CD4-positive, alpha-beta memory T cell (primary cell): ENCODE measurements at places on chromosomes 16 and 17. TPM values are rescaled to one million over a fixed set of nuclear protein-coding genes. Genes with fewer than 3 reads are reported as not detected.

DNA sequence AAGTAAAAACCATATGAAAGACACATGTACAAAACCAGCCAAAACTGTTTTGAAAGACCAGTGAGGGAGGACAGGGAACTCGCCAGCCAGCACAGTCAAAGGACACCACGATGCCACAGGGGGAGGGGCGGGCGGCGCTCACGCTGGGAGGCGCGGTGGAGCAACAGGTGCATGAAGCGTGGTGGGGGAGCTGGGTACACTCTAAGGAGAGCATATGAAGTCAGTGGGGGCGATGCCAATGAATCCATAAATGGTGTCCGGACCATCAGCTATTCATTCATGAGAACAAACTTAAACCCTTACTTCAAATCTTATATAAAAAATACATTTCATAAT lies 101.0 kb upstream of the DNAH17 start:
- no peak overlapping the region for H3K27ac ChIP-seq

GRCh38 chr16:9219813-9220212 lies 128.4 kb downstream of the HAPSTR1 start:
- H3K36me3 ChIP-seq = no peaks in the 10 kb centered on the region
- no peaks in the 10 kb centered on the region for H3K27me3 ChIP-seq
- H3K4me3 ChIP-seq = no peak overlapping the region
- H3K27ac ChIP-seq = no peak overlapping the region
- H3K4me1 ChIP-seq = no peaks in the 10 kb centered on the region
- no peak for DNase-seq

GRCh38 chr16:2428051-2428783 lies 1.0 kb upstream of the CCNF start:
- peaks cover 11% of the 10 kb centered on the region for H3K36me3 ChIP-seq
- H3K27ac ChIP-seq = peak overlapping the region; percentile 52
- H3K27me3 ChIP-seq = no peaks in the 10 kb centered on the region
- H3K4me1 ChIP-seq = peaks cover 20% of the 10 kb centered on the region
- H3K4me3 ChIP-seq = peak overlapping the region; percentile 36
- DNase-seq = no peak

- no peak overlapping the region for H3K27ac ChIP-seq
- no peak overlapping the region for H3K4me3 ChIP-seq
- no peaks in the 10 kb centered on the region for H3K36me3 ChIP-seq
- H3K4me1 ChIP-seq = no peaks in the 10 kb centered on the region
- no peak for DNase-seq
These were observed 8.8 kb downstream of the ITGB4 start for GRCh38 chr17:75730065-75730464.

DNA sequence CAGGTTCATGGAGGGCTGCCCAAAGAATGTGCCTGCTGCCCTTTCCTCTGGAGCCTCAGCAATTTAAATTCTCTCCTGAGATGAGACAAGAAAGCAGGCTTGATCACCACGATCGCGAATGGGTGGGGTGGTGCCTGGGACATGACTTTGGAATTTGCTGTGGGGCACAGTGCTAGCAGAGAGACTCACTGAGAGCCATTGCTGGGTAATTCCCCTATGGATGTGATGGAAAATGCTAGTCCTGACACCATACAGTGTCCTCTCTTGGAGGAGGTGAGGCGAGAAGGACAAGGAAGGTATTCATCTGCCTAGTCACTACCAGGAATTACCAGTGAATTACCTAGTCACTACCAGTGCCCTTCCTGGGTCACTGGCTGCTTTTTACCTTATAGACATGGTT lies 15.5 kb downstream of the FAM20A start:
- DNase-seq = no peak
- H3K27ac ChIP-seq = no peak overlapping the region
- H3K4me3 ChIP-seq = no peak overlapping the region
- no peaks in the 10 kb centered on the region for H3K27me3 ChIP-seq
- H3K36me3 ChIP-seq = no peaks in the 10 kb centered on the region

GRCh38 chr17:7704601-7705268 lies at the start of gene EFNB3:
TSS of gene EFNB3 (plus strand) at chr17:7705202. CDS start at chr17:7705599, 397 bp downstream.
- H3K27me3 ChIP-seq = peaks cover 30% of the 10 kb centered on the region
- H3K4me1 ChIP-seq = peaks cover 9% of the 10 kb centered on the region
- peaks cover 3% of the 10 kb centered on the region for H3K36me3 ChIP-seq
- no peak for DNase-seq
- H3K4me3 ChIP-seq = no peak within 1 kb of the TSS

DNA sequence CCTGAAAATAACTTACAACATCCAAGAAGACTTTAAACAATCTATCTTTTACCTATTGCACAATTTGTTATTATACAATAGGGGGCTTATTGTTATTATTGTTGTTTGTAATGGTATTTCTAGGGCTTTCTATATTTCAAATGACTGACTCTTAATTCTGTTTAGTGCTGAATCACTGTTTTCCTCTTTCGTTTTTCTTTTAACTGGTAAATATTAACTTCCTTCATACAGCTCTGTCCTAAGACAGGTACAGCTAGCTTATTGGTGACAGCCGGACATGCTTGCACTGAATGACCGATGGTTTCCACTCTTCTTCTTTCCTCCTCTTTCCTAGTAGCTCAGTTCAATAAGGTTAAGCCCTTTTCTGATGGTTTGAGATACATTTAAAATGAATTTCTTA lies 11.6 kb downstream of the KRTAP9-7 start:
- no peak for DNase-seq
- no peak overlapping the region for H3K27ac ChIP-seq
- H3K36me3 ChIP-seq = no peaks in the 10 kb centered on the region
- H3K27me3 ChIP-seq = no peaks in the 10 kb centered on the region
- peaks cover 6% of the 10 kb centered on the region for H3K4me1 ChIP-seq

- no peaks in the 10 kb centered on the region for H3K36me3 ChIP-seq
- peaks cover 35% of the 10 kb centered on the region for H3K4me1 ChIP-seq
- DNase-seq = peak; percentile 81
- no peaks in the 10 kb centered on the region for H3K27me3 ChIP-seq
These were observed at the start of gene FAM83G for GRCh38 chr17:19004421-19005136. TSS of gene FAM83G (minus strand) at chr17:19004764. CDS start at chr17:19004041, 723 bp downstream.

DNA sequence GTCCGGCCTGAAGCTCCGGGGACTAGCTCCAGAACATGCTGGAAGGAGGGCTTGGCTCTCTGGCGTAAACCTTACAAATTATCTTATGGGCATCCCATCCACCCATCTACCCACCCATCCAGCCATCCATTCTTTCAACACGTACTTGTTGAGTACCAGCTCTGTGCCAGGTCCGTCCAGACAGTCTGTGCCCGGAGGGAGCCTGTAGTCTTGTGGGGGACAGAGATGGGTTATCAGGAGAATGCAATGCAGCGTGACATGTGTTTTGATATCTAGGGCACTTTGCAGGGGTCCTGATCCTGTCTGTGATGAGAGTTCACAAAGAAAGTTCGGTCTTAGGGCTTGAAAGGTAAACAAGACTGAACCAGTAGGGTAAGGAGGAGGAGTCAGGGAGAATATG lies 4.1 kb upstream of the SLC13A2 start:
- no peaks in the 10 kb centered on the region for H3K4me1 ChIP-seq
- no peak for DNase-seq
- H3K4me3 ChIP-seq = no peak overlapping the region

DNA sequence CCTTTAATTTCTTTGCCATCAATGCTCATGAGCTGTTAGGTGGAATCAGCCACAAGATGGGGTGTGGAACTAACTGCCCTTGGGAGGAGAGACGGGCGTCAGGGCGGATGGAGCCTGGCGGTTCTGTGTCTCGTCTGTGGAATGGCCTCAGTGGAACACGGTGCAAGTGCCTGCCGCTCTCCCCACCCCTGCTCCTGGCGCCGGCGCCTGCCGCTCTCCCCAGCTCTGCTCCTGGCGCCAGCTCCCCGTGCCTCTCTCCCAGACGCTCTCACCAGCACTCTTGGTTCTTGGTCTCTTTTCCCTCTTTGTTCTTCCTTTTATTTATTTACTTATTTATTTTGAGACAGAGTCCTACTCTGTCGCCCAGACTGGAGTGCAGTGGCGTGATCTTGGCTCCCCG lies 13.2 kb upstream of the RPL13 start:
- DNase-seq = no peak
- H3K4me1 ChIP-seq = peaks cover 16% of the 10 kb centered on the region
- H3K27ac ChIP-seq = no peak overlapping the region
- no peaks in the 10 kb centered on the region for H3K27me3 ChIP-seq
- H3K36me3 ChIP-seq = peaks cover 16% of the 10 kb centered on the region

Gene VMO1
- total RNA-seq = 0.50 TPM

Gene RASD1
- 0.87 TPM for total RNA-seq

Gene IRX3
- total RNA-seq = not detected

Gene ASIC2
- total RNA-seq = not detected

Gene SLC5A10
- not detected for total RNA-seq

Gene ACSM5
- not detected for total RNA-seq
